ENCODE measurements at places on chromosomes 7 and 10.

GRCh38 chr7:25845464-25845863 lies 306.5 kb upstream of the NFE2L3 start:
- DNase-seq: no peak

- no peak for DNase-seq
Observed at GRCh38 chr7:96004578-96004977, 232.2 kb downstream of the DYNC1I1 start.

- DNase-seq: no peak
Observed at GRCh38 chr10:129274748-129275474, 192.1 kb upstream of the MGMT start.

DNA sequence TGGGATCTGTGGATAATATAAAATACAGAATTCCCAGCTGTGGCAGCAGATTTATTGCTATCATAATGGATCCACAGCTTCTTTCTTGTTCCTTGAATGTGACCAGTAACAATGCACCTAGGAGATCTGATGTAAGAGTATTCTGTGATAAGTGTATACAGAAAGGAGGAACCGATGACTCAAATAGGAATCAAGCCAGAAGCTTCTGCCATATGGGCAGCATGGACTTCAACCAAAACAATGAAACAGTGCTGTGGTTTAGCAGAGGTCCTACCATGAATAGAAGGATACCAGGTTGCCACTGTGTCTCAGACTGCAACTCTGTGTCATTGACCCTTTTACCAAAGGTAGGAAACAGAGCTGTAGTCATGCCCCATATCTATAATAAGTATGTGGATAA lies 81.8 kb downstream of the PTPRZ1 start:
- DNase-seq: no peak

- DNase-seq: no peak
Observed at GRCh38 chr10:35598379-35598778, 6.8 kb upstream of the GJD4 start.

DNA sequence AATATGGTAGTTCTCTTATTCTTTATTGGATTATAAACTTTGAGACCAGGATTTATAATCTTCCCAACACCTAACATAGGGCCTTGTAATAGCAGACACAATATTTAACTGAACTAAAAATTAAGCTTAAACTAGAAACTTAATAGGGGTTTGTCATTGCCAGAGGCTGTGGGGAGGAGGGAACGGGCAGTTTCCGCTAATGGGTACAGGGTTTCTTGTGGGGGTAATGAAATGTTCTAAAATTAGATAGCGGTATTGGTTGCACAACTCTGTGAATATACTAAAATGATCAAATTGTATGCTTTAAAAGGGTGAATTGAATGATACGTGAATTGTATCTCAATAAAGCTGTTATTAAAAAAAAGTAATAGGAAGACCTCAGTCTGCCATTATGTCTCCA lies 45.4 kb downstream of the NT5C2 start:
- no peak for DNase-seq

GRCh38 chr7:78197447-78197846 lies 398.9 kb downstream of the PHTF2 start:
- no peak for DNase-seq

DNA sequence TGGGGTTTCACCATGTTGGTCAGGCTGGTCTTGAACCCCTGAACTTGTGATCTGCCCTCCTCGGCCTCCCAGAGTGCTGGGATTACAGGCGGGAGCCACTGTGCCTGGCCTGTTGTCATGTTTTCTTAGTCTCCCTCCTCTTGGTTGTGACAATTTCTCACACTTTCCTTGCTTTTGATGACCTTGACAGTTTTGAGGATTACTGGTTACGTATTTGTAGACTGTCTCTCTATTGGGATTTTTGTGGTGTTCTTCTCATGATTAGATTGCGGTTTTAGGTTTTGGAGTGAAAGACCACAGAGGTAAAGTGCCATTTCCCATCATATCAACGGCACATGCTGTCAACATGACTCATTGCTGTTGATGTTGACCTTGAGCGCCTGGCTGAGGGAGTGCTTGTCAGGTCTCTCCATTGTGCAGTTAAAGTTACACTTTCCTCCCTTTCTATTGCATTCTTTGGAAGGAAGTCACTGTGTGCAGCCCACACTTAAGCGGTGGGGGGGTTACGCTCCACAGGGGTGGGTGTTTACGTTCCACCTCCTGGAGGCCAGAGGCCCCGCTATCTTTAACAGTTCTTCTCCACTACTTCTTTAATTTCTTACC lies 10.8 kb downstream of the NEURL1 start:
- DNase-seq: no peak

- no peak for DNase-seq
Observed at GRCh38 chr7:94414980-94415379, 20.3 kb downstream of the COL1A2 start.

GRCh38 chr10:60934215-60935175 lies 9.5 kb downstream of the RHOBTB1 start:
- DNase-seq: no peak

GRCh38 chr10:34094146-34094696 lies 720.9 kb downstream of the PARD3 start:
- DNase-seq: no peak

- DNase-seq: no peak
Observed at GRCh38 chr7:47999413-47999812, 20.0 kb upstream of the HUS1 start.

GRCh38 chr10:128985036-128985435 lies 482.0 kb upstream of the MGMT start:
- no peak for DNase-seq

GRCh38 chr10:4201866-4202825 lies 417.1 kb upstream of the KLF6 start:
- no peak for DNase-seq

- no peak for DNase-seq
Observed at GRCh38 chr10:84798312-84798711, 469.9 kb downstream of the CCSER2 start.

DNA sequence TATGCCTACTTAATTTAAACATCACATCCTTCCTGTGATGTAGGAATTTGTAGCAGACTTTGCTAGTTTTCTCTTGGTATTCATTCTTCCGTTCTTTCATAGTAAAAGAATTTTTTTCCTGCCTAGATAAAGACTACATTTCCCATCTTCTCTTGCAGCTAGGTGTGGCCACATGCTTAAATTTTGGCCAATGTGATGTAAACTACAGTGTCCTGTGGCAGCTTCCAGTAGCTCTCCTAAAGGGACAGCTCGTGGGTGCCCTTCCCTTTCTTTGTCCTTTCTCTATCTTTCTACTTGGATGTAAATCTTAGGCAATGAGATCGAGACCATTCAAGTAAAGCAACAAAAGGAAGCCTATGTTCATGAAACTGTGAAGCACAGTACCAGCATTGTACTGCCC lies 58.6 kb downstream of the ASAH2B start:
- DNase-seq: no peak

GRCh38 chr7:157892751-157893523 lies 556.1 kb downstream of the DNAJB6 start:
- DNase-seq: no peak

GRCh38 chr7:29605671-29606070 lies 42.0 kb downstream of the PRR15 start:
- DNase-seq: no peak

All from stimulated activated CD4-positive, alpha-beta T cell treated with anti-CD3 and anti-CD28 coated beads, Interleukin-1b, Interleukin-23, amount 100 ng/mL, for 1 hour (primary cell).